ENCODE measurements at places on chromosomes 5 and 9.

DNA sequence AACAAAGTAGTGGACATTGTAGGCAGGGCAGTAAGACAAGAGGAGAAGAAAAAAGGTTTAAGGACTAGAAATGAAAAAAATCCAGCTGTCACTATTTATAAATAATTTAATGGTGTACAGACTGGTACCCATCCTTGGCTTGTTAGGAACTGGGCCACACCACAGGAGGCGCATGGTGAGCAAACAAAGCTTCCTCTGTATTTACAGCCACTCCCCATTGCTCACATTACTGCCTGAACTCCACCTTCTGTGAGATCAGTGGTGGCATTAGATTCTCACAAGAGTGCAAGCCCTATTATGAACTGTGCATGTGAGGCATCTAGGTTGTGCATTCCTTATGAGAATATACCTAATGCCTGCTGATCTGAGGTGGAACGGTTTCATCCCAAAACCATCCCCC, 62.6 kb upstream of the DMAC1 start:
- DNase-seq: no peak

GRCh38 chr9:89755821-89756220, 151.0 kb downstream of the GADD45G start:
- DNase-seq: peak; percentile 28

DNA sequence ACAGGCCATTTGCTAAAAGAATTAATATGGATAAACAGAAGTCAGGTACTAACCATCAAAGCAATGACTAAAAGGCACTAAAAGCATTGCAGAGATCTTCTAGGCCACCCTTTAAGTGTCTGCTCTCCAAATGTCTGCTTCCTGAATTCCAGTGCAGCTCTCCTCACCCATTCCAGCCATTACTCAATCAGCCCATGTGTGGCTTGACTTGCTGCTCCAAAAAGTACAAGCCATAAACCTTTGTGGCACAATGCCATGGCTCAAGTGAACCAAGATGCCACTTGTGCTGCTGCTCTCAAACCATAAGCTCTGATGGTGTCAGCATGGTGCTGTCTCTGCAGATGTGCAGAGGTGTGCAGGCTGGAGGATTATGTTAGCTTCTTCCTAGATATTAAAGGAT, 290.2 kb upstream of the POU5F2 start:
- no peak for DNase-seq

GRCh38 chr9:22134390-22134789, 125.3 kb upstream of the CDKN2B start:
- no peak for DNase-seq

- no peak for DNase-seq
These were observed 122.3 kb downstream of the MAST4 start for GRCh38 chr5:66718374-66719002.

- DNase-seq: no peak
These were observed 116.7 kb upstream of the RANBP3L start for GRCh38 chr5:36418152-36418979.

DNA sequence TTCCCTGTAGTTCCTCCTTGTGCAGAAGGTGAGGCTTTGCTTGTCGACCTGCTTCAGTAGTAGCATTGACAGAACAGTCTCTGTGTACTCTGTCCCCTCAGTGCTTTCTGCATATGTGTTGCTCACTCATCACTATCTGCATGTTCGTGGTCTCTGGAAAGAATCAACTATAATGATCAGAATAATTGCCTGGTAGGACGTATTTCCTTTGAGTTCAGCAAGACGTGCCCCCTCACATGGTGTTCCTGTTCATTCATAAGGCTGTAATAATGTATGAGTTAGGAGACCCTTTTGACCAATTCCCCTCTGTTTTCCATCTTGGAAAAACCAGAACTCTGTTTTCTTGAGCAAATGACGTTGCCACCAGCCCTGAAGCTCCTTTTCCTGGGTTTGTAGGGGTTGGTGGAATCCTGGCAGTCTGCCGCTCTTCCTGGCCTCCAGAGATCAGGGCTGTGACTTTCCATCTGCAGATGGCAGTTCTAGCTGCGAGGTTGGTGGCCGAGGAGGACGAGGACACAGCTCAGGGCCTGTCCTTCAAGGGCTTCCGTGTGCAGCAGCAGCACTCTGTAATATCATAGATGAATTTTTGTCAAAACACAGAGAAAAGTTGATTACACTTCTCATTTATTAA, 61.9 kb downstream of the EXOSC2 start:
- DNase-seq: no peak

GRCh38 chr5:39898731-39899130, 474.0 kb upstream of the DAB2 start:
- no peak for DNase-seq

Data from NCI-H1436 treated with DMSO at 0.1 percent for 48 hours (cell line).